Right renal pelvis (tissue), 4 donors: ENCODE measurements at places on chromosomes 1 and 21. TPM values are rescaled to one million over a fixed set of nuclear protein-coding genes. Genes with fewer than 3 reads are reported as not detected.

GRCh38 chr1:175901076-175901836, 157.9 kb upstream of the TNR start:
- no peak for DNase-seq

The FAM167B gene
- 11.1 TPM for polyA plus RNA-seq

- DNase-seq = no peak
Observed at GRCh38 chr1:41454406-41454805, 30.1 kb downstream of the EDN2 start.

DNA sequence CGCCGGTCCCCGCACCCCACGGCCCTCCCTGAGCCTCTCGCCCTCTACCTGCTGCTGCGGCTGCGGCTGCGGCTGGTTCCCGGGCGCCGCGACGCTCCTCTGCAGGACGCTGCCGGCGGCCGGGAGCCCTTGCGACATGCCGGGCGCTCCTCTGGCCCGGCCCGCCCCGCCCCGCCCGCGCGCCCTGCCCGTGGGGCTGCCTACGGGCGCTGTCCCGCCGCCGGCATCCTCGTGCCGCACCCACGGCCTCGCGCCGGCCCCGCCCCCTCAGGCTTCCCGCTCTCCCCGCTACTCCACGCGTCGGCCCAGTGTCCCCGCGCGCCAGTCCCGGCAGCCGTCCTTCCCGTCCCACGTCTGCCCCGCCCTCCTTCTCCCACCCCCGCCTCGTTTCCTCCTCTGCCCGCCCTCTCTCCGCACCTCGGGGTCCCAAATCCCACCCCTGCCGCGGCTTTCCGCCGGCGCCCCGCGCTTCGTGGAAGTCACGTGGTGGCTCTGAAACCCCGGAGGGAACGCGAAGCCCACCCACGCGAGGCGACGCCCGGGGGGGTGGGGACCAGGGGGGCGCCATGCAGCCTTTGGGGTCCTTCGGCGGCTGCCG, at the start of gene BATF3:
Gene BATF3, minus strand, starts transcription at position 216 of the 598 bp plus-strand sequence. Its CDS starts 78 bp downstream, at position 138.
- DNase-seq = no peak

DNA sequence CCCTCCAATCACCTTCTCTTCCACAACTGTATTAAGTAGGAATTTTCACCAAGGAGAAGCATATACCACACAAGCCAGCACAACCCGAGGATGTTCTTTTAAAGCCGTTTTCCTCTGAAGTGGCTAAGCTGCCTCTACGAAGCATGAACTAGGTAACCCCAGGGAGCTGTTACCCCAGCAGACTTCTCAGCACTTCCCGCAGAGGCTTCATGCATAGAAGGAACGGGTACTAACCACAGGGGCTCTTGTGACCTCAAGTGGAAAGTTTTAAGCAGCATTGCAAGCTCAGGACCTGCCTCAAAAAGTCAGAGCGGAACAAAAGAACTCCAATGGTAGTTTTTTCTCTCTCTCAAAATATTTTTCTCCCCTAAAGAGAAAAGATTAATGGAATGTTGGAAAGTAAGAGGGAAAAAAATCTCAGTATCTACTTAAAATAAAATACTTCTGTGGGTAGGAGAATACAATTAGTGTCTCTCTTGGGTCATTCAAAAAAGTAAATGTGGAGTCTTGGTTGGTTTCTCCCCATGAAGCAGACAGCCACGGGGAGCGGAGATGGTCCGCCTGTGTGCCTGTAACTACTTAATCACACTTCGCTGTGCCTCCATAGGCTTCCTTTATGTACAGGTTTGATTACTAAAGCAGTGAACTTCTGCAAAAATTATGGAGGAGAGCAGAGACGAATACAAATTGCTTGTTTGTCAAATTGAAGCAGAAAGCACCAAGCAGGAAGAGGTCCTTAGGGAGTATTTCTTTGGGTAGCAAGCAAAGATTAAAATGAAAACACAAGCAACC, 40.9 kb downstream of the STX6 start:
- no peak for DNase-seq

DNA sequence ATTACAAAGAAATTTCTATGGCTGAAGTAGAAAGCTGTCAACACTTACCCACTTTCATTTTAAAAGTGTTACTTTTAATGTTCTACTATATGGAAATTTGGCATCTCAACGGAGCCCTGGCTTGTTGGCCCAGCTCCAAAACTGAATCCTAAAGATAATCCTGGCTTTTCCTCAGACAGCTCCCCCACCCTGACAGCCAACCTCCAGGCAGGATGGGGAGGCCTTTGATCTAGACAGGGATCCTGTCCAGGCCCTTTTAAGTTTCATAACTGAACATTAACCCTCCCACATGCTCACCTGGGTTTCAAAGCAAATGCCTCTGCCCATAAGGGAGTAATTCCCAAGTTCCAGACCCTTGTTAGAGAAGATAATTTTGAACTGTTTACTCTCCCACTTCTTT, 99.3 kb upstream of the RALGPS2 start:
- DNase-seq = no peak

The UMODL1 gene
- 0.09 TPM for polyA plus RNA-seq

DNA sequence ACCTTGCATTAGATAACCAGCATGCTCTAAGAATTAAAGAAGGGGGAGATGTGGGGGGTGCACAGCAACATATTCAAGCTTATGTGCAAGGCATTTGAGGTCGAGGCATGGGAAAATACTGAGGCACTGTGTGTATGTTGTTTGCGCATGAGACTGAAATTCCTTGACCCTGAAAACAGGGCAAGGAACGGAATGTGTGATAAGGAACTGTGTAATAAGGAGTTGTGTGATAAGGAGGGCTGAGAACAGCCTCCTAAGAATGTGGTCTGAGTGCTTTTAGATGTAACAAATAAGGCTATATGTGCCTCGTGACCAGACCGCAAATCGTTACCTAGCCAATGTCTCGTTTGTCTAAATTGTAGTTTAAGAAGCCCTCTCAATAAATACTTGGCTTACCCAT, 26.5 kb upstream of the ITLN1 start:
- DNase-seq = no peak

The AMPD1 gene
- polyA plus RNA-seq = not detected

The NOC2L gene
- polyA plus RNA-seq = 57.7 TPM

The GPR52 gene
- polyA plus RNA-seq = not detected

DNA sequence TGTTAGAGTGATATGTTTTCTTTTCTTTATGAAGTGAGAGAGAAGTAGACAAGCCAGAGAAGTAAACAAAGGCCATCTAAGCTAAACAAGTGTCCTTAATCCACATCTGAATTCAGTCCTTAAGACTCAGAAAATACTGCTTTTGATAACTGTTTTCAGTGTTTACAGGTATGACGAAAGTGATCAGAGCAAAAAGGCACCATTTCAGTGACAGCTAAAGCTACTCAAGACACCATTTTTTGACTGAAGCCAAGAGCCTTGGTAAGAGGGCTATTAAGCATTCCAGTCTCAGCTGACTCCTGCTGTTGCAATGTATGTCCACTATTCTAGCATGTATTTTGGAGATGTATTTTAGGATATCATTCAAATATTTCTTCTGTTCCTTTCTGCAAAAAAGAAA, 4.1 kb downstream of the KMO start:
- no peak for DNase-seq

- no peak for DNase-seq
Observed at GRCh38 chr1:115790846-115791245, 22.3 kb upstream of the CASQ2 start.

DNA sequence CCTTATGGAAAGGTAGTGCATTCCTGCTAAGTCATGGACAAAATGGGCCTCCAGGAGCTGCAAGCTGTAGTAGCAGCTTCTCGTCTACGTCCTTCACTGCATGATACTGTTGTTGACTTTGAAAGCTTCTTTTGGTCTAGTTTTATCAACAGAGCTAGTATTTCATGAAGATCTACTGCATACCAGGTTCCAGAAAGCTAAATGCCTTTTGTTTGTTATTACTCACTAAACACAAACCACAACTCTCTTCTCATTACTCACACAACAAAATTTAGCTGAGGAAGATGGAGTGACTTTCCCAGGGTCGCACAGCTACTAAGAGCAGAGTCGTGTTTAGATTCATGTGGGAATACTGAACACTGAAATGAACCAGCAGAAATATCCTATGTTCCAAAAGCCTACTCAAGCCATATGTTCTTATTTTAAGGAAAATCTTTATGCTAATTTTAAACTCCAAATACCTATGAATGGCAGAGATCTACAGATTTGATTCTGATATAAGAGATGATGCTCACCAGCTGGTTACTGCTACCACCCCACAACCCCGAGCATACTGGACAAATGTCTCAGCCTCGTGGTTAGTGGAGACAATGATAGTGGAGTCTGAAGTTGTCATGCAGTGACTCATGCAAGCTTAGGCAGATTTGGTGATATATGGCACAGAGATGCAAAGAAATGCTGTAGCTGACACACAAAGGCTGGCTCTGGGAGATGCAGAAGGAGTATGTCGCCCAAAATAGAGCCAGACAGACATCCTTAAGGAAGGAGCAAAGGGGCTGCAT, 20.6 kb downstream of the PGBD2 start:
- no peak for DNase-seq

DNA sequence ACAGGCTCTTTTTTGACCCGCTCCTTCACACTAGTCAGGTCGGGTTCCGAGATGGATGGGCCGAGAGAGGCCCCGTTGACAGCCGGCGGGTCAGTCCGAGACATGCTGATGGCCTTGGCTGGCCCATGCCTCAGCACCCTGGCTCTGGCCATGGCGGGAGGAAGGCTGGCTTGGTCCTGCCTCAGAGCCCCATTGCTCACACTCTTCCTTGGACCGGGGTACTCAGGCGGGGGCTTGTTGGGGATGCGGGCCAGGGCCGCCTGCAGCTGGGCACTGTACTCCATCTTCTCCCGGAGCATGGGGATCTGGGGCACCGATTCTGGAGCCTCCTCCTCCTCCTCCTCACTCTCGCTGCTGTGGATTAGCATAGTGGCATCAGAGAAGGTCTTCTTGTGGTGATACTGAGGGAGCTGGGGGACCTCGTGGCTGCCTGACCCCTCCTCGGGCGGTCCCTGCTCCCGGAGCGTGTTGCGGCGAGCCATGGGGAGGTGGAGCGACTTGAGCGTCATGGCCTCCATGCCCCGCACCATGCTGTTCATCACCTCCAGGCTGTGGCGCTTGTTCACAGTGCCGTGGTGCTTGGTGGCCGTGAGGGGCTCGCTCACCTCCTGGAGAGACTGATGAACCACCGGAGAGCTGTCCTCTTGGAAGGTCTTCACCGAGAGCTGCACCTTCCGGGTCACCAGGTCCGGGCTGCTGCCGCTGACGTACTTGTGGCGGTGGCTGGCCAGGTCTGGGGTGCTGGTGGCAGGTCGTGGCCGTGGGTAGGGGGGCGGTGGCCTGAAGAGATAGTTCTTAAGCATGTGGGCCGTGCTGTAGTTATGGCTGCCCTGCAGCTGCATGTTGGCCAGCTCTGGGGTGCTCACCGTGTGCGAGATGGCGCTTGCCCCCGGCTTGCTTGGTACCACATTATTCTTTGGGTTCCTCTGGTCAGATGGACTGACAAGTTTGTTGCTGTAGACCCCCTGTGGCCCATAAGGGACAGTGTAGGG, 102.7 kb downstream of the SMYD2 start:
- DNase-seq = no peak

The CFHR1 gene
- not detected for polyA plus RNA-seq

The ASAP3 gene
- 32.7 TPM for polyA plus RNA-seq

DNA sequence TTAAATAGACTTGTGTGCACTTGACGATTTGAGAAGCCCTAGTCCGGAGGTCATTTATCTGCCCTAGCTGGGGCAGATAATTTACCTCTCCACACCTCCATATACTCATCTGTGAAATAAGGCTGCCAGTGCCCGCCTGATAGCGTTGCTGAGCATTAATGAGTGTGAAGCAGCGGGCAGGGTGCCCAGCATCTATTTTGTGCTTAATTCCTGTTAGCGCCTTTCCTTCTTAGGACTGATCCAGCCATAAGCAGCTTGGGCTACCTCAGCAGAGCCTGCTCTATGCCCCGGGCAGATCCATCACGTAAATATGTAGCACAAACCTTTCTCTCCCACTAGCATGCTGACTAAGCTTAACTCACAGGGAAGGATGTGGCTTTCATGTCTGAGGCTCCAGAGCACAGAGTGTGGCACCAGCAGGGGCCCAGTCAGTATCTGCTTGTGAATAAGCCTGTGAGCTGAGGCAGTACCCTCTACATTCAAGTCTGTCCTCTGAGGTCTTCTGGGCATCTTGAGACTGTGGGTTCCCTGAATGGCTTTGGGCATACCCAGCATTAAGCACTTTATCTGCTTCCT, 21.5 kb upstream of the RNF187 start:
- DNase-seq = no peak

DNA sequence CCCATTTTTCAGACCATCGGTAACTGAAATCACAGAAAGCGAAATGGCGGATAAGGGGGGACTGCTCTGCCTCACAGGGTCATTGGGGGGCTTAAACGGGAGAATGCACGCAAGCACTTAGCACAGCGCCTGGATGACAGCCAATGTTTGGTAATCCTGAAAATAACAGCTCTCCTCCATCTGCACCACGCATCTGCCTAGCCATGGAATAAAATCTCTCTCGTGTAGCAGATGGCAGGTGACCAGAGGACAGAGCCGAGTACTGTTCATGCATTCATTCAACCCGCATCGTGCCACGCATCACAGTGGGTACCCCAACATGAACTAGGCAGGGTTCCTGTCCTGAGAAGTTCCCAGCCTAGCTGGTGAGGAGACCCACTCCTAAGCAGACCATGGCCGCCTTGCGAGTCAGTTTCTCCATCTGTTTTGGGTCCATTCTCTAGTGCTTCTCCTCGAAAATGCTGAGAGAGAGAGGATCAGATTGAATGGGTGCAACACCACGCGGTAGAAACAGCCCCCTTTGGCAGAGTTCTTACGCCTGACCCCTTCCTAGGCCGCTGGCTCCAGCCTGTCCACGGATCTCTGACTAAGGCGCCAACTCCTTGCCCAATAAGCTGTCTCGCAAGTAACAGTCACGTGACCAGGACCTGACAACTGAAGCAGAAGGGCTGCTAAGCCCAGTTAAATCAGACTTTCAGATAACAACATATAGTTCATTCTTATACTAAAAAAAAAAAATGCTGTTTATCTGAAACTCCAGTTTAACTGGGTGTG, 7.3 kb downstream of the SLC1A7 start:
- no peak for DNase-seq

The TCHH gene
- 0.05 TPM for polyA plus RNA-seq
